Mammary epithelial cell (primary cell): ENCODE measurements at places on chromosomes 1 and 21. TPM values are rescaled to one million over a fixed set of nuclear protein-coding genes. Genes with fewer than 3 reads are reported as not detected.
A peak's percentile ranks its signal among the peaks of the same experiment; 100 is the strongest.

- DNase-seq, result no peak
Observed at GRCh38 chr21:26820509-26820908, 24.7 kb downstream of the ADAMTS1 start.

- no peak for DNase-seq
Observed at GRCh38 chr21:23690316-23690715, 1917.0 kb downstream of the MRPL39 start.

GRCh38 chr1:95382000-95382786 lies 148.2 kb downstream of the RWDD3 start:
- DNase-seq, result no peak

- DNase-seq, result no peak
Observed at GRCh38 chr1:61158591-61158990, 76.2 kb downstream of the NFIA start.

DNA sequence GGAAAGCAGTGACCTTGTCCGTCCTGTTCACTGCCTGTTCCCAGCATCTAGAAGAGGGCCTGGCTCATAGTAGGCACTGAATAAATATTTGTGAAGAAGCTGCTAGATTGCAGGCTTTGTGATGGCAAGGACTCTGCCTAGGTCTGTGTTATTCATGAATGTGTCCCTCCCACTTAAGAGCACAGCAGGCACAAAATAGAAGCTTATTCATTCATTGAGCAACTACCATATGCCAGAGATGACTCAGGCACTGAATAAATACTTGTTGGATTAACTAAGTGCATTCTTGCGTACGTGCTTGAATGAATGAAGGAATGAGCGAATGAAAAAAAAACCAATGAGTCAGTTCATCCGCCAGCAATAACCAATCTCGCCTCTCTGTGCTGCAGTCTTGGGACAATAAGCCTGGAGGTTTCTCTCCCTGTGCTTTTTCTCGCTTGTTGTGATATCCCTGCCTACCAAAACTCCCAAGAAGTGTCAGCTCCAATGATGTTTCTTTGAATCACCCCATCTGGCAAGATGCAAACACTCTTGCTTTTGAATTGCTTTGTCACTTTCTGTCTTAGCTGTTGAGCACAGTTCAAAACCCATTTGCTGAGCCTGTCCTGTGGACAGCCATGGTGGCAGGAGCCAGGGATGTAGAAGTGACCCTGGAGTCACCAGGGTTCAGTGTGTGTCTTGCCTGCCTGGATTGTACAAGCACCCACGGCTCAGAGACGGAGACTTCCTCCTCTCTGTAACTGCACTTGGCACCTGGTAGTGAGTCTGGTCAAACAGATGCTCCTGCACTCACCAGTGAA lies 143.9 kb downstream of the KAZN start:
- DNase-seq, result peak; percentile 99

GRCh38 chr1:155127105-155127966 lies at the start of gene EFNA1:
TSS of gene EFNA1 (plus strand) at chr1:155127876. CDS start at chr1:155127978, 102 bp downstream.
- DNase-seq, result peak; percentile 92

- DNase-seq, result no peak
Observed at GRCh38 chr1:204703826-204704612, 18.5 kb upstream of the LRRN2 start.

DNA sequence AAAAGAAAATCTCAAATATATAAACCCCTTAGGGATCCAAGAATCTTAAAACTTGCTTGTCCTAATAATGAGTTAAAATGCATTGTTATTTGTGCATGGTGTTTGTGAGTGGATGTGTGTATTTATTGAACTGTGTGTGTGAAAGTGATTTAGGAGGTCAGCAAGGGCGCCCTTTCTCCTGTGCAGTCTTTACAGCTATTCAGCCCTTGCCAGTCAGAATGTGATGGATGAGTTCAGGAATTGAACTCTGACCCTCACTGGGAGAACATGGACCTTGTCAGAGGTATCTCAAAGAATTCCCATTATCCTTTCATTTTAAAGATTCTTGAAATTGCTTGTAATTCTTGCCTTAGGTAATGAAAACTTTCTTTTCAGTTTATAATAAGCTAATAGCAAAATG lies 493.0 kb upstream of the ADGRL4 start:
- no peak for DNase-seq

GRCh38 chr1:111907321-111907720 lies 82.1 kb downstream of the KCND3 start:
- peak; percentile 5 for DNase-seq

DNA sequence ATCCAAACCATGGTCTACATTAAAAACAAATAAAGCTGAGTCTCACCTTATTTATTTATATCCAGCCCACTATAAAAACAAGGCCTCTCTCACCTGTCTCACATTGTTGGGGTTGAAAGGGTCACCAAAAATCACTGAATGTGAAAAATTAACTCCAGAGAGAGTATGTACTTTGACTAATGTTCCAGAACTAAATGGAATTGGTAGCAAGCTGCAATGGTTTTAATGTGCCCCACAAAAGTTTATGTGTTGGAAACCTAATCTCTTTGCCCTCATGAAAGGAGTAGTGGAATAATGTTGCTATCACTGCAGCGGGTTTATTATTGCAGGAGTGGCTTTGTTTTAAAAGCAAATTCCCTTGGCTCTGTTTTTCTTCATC lies 230.3 kb downstream of the LTN1 start:
- DNase-seq, result no peak

- DNase-seq, result no peak
Observed at GRCh38 chr1:27974417-27974781, 14.6 kb downstream of the XKR8 start.

GRCh38 chr1:228865627-228866330 lies 130.5 kb downstream of the RHOU start:
- no peak for DNase-seq

- no peak for DNase-seq
Observed at GRCh38 chr1:224759681-224760091, 143.6 kb downstream of the CNIH3 start.

DNA sequence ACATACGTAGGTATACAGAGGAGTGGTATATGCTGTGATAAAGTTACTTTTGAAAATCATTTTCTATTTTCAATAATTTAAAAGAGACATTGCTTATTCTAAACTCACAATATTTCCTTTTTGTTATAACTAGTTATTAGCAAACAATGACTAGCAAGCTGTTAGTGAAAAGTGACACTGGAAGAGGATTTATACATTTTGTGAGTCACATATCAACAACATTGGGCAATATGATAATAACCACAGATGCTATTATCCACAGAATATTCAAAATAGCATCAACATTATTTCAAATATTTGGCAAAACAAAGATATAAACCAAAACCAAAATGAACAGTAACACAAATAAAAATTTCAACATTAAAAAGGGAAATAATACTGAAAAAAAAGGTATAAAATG lies 104.0 kb upstream of the HP1BP3 start:
- no peak for DNase-seq

GRCh38 chr1:54971317-54971791 lies 9.1 kb upstream of the TMEM61 start:
- DNase-seq, result peak; percentile 84

GRCh38 chr1:69404486-69404885 lies 163.2 kb upstream of the LRRC7 start:
- no peak for DNase-seq

- no peak for DNase-seq
Observed at GRCh38 chr1:9731051-9731537, 79.6 kb downstream of the PIK3CD start.

DNA sequence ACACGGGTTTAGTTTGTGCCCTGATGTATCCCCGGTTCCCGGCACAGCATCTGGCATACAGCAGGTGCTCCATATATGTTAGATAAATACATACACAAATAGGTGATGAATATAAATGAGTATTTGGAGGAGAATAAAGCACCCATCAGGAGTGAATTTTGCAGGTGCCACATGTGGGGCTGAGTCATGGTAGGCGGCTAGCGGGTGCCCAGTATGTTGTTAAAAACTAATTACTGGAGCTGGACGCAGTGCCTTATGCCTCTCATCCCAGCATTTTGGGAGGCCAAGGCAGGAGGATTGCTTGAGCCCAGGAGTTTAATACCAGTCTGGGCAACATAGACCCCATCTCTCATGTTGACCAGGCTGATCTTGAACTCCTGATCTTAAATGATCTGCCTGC lies 16.7 kb upstream of the WASF2 start:
- no peak for DNase-seq

DNA sequence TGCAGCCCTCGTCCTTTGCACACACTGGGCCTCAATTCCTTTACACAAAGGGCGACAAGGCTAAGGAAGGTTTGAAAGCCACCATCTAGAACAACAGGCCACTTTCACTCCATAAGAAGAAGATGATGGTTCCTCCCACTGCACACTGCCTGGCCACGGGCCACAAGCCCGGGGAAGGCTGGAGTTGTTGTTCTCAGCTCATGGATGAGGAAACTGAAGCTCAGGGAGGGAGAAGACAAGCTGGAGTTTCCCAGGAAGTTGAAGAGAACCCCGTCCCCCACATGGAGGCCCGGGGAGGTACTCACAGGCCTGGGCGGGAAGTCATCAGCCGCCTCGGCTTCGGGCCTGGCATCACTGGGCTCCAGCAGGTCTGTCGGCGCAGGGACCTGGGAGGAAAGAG lies 24.6 kb upstream of the DDOST start:
- no peak for DNase-seq

GRCh38 chr21:42654179-42654912 lies 925 bp downstream of the PDE9A start:
- DNase-seq, result peak; percentile 26

CRP gene
- total RNA-seq, result not detected in 2 replicates

ATXN7L2 gene
- 0.83 TPM for total RNA-seq

FNDC5 gene
- not detected in 2 replicates for total RNA-seq

IL23R gene
- total RNA-seq, result not detected

PKNOX1 gene
- total RNA-seq, result 15.2 and 18.3 TPM in 2 replicates

SPRR2E gene
- total RNA-seq, result 0.47 TPM in 1 of 2 replicates, not detected in the other

TNNI3K gene
- not detected in 2 replicates for total RNA-seq

SNRNP40 gene
- 50.9 and 56.6 TPM in 2 replicates for total RNA-seq

SLAMF9 gene
- total RNA-seq, result not detected

GPR52 gene
- total RNA-seq, result 1.4 and 1.8 TPM in 2 replicates

OPN3 gene
- 36.5 TPM for total RNA-seq

STX12 gene
- total RNA-seq, result 35.6 and 39.1 TPM in 2 replicates

NMNAT2 gene
- total RNA-seq, result 0.33 TPM

SHISAL2A gene
- 0.31 TPM in 1 of 2 replicates, not detected in the other for total RNA-seq
